ENCODE measurements at places on chromosomes 4 and X.
A peak's percentile ranks its signal among the peaks of the same experiment; 100 is the strongest.

DNA sequence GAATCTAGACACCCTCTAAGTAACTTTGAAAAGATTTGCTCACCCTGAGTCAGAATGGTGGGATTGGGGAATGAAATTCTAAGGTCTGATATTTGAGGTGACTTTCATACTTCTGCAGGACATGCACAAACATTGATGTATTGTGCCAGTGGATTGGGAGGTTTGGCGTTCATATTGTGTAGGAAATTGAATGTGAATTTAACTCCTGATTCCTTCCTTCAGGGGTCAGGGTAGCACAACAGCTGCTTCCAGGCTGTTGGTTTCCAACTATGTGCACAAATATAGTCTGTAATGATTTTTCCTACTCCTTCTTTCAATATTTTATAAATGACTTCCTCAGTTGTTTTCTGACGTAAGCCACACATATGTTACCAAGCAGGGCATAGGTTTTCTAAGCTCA is 3.1 kb downstream of the IL1RAPL1 start:
- DNase-seq: no peak

- DNase-seq: no peak
Observed at GRCh38 chr4:123522646-123523045, 126.1 kb downstream of the SPRY1 start.

DNA sequence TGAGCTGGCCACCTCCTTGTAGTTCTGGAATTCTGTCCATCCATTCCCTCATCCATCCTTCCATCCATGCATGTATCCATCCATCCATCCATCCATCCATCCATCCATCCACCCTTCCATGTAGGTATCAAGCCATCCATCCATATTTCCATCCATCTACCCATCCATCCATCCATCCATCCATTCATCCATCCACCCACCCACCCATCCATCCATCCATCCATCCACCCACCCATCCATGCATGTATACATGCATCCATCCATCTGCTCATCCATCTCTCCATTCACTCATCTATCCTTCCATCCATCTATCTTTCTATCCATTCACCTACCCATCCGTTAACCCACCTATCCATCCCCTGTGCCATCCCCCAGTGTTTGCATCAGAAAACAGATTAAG is 153.6 kb upstream of the STX18 start:
- DNase-seq: no peak

- no peak for DNase-seq
Observed at GRCh38 chr4:8080754-8081065, 77.9 kb downstream of the ABLIM2 start.

GRCh38 chr4:29453303-29453820 is 1266.8 kb upstream of the PCDH7 start:
- DNase-seq: no peak

GRCh38 chr4:99848591-99849001 is 32.0 kb downstream of the DAPP1 start:
- DNase-seq: no peak

DNA sequence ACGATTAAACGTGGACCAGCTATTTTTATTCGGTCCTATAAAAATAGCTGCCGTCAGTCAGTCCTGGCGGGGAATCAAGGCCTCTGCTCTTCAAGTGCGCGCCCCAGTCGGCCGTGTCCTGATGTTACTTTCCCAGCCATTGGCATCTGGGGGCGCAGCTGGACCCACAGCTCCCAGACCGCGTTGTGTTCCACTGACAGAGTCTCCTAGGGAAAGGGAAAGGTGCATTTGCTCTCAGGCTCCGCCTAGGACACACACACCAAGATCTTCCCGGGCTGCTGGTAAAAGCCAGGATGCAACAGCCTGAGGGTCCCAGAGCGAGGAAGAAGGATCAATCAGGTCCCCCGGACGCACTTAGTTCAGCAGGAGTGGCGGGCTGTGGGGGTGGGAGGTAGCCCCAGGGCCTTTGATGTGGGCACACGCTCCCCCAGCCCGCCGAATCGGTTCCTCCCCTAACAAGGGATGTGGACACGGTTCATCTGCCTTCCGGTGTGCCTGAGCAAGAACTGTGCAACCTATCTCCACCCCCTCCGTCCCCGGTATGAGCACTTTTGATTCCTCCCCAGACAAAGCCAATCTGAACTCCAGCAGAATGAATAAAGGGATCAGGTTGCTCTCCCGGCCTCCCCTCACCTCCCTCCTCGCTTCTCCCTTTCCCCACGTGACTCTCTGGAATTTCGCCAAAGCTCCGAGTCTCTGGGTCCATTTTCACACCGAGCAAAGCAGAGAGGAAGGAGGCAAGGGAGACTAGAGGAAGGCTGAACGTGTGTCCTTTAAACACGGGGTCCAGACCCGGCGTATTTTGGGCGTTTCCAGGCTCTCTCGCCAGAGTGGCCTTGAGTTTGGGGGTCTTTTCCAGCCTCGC is 626 bp upstream of the FRAS1 start:
- DNase-seq: peak; percentile 28

DNA sequence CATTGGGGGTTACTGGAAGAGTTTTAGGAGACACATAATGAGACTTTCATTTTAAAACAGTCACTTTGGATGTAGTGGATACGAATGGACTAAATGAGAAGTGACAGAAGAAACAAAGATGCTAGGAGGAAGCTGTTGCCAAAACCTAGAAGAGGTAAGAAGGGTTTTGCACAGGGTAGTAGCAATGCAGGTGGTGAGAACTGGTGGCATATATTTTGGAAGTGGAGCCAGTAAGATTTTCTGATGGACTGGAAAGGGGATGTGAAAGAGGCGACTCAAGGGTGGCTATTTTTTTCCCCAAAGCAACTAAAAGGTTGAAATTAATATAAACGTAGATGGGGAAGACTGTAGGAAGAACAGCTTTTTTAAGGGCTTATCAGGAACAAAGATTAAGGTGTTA is 462.0 kb downstream of the IL15 start:
- DNase-seq: no peak
